HCT116 (cell line): ENCODE measurements at places on chromosomes 7 and 10. TPM values are rescaled to one million over a fixed set of nuclear protein-coding genes. Genes with fewer than 3 reads are reported as not detected.
A peak's percentile ranks its signal among the peaks of the same experiment; 100 is the strongest.

Gene GIMAP2
- not detected for total RNA-seq

DNA sequence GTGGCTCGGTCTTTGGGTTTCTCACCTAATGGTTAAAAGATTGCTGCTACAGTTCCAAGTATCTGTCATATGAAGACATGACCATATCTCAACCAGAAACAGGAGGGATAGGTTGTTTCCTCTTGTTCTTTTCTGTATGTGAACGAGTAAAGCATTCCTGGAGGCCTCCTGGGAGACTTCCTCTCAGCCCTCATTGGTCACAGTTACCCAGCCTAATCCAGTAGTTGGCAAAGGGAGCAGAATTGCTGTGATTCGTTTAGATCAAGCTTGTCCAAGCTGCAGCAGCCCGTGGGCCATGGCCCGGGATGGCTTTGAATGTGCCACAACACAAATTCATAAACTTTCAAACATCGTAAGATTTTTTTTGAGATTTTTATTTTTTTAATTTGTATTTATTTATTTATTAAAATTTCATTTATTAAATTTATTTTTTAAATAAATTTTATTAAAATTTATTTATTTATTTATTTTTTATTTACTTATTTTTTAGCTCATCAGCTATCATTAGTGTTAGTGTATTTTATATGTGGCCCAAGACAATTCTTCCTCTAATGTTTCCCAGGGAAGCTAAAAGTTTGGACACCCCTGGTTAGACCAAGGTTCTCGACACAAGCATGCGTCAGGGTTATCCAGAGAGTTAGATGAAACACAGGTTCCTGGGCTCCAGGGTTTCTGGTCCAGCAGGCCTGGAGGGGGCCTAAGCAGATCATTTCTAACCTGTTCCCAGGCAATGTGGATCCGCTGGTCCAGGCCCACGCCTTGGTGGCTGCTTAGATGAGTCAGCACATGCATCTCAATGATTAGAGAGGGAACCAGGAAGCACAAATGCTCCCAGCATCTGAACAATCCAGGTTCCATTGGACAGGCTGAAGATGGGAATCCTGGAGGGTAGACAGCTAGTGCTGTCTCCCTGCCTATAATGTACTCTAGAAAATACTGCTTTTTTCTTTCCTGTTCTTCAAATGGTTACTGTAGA, 25.6 kb downstream of the CDC123 start:
- peak; percentile 29 for DNase-seq

- no peak for DNase-seq
These were observed 641.8 kb upstream of the FOXK1 start for GRCh38 chr7:4040109-4040928.

GRCh38 chr10:95328013-95328412, 37.2 kb upstream of the PDLIM1 start:
- no peak for DNase-seq

DNA sequence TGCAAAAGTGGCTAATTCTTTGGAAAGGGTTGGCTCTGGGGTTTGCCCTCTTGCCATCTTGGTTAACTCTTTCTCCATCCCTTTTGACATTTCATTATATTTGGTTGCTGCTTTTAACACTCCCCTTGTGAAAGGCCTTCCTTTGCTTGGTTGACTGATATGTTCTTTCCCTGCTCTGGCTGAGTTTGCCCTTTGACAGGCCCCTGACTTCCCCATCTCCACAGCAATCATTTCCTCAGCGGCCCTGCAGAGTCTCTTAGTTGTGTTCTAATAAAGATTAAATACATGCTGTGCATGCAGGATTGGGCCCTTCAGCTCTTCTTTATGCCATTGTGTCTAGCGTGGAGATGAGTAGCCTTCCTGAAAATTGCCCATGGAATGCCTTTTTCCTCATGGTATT, 84.5 kb upstream of the CSTF2T start:
- DNase-seq = no peak

Gene FKBP9
- 85.6 TPM for total RNA-seq

DNA sequence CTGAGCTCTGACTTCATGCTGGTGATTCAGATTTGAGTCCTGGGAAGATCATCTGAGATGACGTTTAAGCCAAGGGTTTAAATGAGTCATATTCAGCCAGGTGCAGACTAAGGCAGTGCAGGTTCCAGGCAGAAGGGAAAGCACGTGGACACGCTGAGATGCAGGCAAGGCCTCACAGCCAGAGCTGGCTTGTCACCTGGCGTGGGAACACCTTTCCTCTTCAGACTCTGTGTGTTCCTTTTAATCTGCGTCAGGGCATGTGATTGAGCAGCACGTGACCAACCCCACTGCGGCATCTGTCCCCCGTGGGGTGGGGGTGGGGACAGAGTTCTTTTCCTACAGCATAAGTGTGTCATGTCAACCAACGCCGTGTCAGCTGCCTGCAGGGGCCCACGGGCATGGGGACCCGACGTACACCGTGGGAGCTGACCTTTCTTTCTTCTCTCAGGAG, 10.7 kb upstream of the IDI2 start:
- no peak for DNase-seq

Gene GRM8
- total RNA-seq = 0.05 TPM

- no peak for DNase-seq
These were observed 7.8 kb upstream of the BHLHA15 start for GRCh38 chr7:98203261-98203963.

DNA sequence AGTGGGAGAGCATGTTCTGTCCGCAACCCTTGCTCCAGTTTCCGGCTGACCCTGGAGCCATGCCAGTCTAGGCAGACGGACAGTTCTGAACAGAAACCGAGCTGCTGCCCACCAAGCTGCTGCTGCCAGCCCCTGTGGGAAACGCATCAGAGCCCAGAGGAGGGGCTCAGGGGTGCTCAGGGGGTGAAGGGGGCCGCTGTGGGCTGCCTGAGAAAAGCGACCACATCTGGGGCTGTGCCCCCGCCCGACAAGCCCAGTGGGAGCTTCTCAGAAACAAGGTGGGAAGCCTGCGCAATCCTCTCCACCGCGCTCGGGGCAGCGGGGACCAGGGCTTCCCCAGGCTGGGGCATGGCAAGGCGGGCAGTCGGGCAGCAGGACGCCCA, 38.8 kb upstream of the CFAP46 start:
- DNase-seq = no peak

Gene AKR1D1
- 0.10 TPM for total RNA-seq

DNA sequence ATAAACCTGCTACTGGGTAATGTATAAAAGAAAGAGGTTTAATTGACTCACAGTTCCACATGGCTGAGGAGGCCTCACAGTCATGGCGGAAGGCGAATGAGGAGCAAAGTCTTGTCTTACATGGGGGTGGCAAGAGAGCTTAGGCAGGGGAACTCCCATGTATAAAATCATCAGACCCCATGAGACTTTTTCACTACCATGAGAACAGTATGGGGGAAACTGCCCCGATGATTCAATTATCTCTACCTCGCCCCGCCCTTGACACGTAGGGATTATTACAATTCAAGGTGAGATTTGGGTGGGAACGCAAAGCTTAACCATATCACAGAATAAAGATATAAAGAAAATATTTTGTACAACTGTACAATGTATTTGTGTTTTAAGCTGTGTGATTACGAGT, 39.4 kb upstream of the PLCE1 start:
- DNase-seq = no peak

Gene ATP6V1F
- total RNA-seq = 149 TPM

DNA sequence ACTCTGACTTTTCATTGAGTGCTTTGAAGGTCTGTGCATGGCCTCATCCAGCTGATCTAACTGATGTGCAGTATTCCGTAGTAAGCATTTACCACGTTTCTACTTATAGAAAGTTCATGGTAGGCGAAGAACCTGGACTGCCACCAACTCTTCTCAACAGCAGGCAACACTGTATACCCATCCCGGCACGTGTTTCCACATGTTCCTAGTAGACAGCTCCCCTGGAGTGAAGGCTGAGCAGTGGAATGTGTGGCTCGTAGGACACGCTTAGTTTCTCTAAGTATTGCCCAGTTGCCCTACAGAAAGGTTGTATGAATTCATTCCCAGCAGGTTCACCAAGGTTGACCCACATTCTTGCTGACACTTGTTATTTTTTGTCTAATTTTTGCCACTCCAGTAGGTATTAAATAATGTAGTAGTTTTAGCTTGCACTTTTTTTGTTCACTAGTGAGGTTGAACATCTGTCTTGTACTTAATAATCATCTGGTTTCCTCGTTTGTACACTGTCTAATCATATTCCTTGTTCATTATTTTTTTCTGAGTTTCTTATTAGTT, 15.2 kb downstream of the PROSER2 start:
- DNase-seq = no peak

Gene CCDC3
- total RNA-seq = 10.5 TPM

Gene DRGX
- not detected for total RNA-seq

- no peak for DNase-seq
These were observed 10.7 kb downstream of the FBXL13 start for GRCh38 chr7:103063895-103064294.
